ENCODE measurements at places on chromosomes 2 and 18. TPM values are rescaled to one million over a fixed set of nuclear protein-coding genes. Genes with fewer than 3 reads are reported as not detected.

EMX1 gene
- total RNA-seq: under 0.01 TPM

RAB6D gene
- total RNA-seq: not detected

DNA sequence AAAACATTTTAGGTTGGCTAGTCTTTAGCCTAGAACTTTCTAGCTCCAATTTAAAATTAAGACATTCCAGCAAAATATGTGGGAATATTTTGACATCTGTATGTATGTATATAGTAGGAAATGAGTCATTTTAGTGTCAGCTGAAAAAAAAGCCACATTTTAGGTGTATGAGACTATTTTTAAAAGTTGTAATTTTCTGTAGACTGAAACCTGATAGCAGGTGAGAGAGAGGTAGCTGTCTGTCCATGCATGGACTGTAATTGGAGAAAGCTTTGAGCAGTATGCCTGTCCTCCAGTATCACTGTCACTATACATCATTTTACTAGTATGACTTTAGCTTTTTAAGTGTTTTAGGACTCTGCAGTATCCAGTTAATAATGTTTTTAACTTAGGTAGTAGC, 26.1 kb upstream of the PPP1R1C start:
- DNase-seq: no peak

DNA sequence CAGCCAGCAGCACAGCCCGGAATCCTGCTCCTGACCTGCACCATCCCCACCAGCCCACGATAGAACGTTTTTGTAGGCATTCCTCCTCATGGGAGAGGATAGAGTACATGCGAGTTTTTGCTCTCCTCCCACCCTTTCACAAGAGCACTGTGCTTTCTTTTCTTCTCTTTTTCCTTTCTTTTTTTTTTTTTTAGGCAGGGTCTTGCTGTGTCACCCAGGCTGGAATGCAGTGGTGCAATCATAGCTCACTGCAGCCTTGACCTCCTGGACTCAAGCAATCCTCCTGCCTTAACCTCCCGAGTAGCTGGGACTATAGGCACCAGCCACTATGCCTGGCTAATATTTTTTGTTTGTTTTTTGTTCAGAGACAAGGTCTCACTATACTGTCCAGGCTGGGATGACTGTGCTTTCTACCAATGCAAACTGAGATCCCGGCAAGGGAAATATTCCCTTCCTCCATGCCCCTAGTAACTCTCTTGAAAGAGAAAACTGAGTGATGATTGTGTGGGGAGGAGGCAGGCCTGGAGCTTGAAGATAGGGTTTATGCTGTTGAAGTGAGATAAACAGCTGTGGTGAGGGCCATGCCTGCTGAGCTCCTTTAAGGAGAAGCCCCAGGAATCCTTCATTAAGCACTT, 82.6 kb upstream of the TXNDC2 start:
- DNase-seq: peak; percentile 40

- DNase-seq: peak; percentile 50
Observed at GRCh38 chr2:145584353-145584752, 1064.4 kb upstream of the ZEB2 start.

DNA sequence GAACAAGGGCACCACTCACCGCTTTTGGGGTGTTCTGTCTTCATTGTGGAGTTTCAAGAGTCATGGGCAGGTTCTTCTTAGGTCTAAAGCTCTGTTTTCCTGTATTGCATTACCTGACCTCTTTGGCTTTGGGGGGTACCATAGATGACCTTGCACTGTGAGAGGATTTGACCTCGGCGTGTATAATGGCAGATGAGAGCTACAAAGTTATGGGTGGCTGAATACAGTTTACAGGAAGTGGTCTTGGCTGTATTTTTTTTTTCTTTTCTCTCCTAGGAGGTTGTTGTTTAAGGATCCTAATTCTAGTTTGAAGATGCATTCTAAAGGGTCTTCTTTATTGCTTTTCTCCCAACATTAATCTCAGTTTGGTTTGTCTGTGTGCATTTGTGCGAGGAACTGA, 11.5 kb downstream of the GAL3ST2 start:
- DNase-seq: no peak

DNA sequence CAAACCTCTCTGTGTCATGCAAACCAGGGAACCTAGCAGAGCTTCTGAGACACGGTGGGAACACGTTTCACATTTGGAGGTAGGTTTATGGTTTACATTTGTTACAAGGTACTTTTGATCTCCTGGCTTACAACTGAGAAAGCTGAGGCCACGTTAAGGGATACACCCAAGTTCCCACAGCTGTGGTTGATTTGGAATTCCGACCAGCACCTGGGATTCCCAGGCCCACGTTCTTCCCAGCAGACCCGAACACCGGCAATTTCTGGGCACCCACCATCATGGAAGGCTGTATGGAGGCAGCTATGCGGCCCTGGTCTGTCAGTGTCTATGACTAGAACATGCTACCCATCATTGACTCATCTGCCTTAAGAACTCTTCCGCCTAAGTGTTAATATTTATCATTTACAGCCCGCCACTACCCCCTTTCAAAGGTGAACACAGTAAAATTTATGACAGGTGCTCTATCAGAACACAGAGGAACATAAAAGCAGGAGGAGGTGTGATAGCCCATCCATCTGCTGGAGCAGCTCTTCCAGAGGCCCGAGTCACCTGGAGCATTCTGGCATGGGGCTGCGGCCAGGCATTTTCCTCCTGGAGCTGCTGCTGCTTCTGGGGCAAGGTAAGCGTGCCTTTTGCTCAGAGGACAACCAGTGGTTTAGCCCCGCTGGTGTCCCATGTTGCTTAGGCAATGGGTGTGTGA, at the start of gene PLB1:
Gene PLB1 (plus strand): TSS at position 510 of the 700 bp plus-strand sequence. CDS start 55 bp downstream, at position 565.
- no peak for DNase-seq

GRCh38 chr18:14092625-14093306, 39.5 kb downstream of the ZNF519 start:
- DNase-seq: no peak

GRCh38 chr18:77949355-77949973, 699.8 kb downstream of the GALR1 start:
- DNase-seq: no peak

TSPYL6 gene
- under 0.01 TPM for total RNA-seq

DNA sequence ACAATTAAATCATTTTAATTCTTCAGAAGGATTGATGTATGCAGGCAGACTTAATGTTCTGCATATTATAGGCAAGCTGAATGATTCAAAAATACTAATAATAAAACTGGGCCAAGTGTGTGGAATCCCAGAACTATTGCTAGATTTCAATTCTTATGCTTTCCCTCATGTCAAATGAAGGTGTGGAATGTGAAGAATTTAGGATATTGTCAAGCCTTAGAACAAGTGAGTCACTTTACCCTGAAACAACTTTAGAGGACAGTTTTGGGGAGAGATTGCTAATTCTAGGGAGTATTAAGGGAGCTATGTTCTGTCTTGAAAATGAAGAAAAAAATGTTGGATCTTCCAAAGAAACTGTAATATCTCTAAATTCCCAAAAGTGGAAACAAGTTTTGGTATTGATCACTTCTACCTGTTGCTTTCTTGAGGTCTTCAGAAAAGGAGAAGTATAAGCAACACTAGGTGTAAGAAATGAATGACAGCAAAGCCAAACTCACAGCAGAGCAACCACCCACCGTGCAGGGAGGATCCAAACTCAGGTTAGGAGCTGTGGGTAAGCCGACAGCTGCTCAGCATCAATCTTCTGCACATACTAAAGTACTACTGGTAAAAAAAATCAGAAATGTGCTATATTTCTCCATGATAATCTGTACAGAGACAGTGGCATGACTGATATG, 818.1 kb downstream of the SLC4A3 start:
- no peak for DNase-seq

DNA sequence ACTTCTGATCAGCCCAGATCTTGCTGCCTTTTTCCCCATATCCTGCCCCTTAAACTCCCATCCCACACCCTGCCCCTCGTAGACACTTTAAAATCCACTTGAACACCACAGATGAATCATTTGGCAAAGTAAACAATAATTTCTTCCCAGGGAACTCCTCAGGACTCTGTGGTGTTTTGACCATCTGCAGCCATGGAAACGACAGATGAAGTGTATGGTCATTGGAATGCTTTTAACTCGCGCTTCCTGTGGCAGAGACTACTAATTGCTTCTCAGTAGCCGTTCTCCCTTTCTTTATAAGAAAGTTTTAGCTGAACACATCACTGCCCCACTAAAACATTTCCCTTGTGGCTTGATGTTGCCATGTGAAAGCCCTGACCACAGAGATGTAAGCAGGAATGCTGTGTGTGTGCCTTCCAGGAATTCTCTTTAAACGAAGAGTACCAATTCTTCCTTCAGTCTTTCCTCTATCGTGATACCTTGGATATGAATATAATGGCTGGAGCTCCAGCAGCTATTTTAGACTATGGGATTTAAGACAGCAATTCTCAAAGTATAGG, 92.7 kb upstream of the PARD3B start:
- DNase-seq: no peak

HOXD4 gene
- not detected for total RNA-seq

GAREM1 gene
- total RNA-seq: under 0.01 TPM

CXCR4 gene
- total RNA-seq: 150 TPM

AMER3 gene
- total RNA-seq: under 0.01 TPM

IGFBP5 gene
- total RNA-seq: under 0.01 TPM

NTSR2 gene
- not detected for total RNA-seq

DNA sequence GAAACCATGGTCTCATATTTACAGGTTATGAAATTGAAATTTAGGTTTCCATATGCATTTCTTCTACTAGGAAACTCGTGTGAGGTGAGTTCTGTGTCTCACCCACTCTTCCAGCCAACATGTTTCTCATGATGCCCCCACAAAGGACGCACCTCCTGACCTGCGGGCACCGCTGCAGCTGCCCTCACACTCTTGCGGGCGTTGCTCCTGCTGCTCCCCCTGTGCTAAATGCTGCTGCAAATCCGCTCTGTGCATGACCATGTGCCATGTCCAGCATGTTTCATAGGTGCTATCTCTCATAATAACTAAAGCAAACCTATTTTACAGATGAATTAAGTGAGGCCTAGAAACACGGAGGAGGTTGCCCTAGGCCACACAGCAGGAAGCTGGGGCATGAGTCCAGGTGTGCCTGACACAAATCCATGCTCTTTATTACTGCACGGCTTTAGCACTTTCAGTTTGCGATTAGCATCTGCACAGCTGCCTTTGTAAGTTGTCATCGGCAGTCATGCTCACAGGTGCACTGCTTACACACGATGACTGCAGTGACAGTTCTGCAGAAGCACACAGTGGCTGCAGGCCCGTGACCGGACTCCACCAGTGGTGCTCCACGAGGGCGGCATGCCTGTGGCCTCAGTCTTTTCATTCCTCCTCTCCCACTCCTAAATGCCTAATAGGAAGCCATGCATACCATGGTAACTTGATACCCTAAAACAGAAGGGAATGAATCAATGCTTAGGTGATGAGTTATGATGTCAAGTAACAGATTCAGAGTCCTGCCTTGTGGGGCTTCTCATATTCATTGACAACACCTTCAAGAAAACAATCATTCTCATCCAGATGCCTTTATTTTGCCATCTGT, 14.9 kb upstream of the GALR1 start:
- DNase-seq: no peak

All from hematopoietic multipotent progenitor cell (in vitro differentiated cells).